ENCODE measurements at places on chromosomes 6 and 20.

- no peak for DNase-seq
Measured at GRCh38 chr6:20740727-20741126, 206.5 kb downstream of the CDKAL1 start.

DNA sequence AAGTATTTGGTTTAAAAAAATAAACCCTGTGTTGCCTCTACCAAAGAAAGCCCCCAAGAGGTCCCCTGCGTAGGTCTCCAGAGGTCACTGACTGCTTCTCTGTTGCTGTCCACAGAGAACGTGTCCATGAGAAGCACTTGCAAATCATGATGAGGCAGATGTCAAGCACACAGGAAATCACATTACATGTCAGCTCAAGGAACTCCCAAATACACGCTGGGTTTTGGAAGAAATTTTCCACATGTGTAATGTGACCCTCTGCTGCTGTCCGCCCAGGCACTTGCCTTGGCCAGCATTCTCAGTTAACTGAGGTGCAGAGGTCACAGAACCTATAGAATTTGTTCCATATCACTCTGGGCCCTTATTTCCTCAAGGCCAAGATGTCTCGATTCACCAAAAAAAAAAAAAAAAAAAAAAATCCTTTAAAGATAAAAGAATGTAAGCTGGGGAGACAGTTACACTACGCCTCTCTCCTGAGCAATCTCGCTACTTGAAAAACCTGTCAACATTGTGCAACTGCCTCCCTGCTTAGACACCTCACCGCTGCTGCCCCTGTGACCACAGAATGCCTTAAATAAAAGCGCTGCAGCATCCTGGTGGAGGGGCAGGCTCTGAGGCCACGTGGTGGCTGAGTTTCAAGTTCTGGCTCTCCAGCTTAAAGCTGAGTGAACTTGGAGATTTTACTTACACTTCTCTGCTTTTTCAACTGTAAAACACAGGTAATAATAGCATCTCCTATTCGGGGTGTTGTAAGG lies 42.3 kb downstream of the SLC22A23 start:
- DNase-seq, result peak; percentile 6

- DNase-seq, result peak; percentile 18
Measured at GRCh38 chr6:98833307-98834059, 891 bp upstream of the POU3F2 start.

DNA sequence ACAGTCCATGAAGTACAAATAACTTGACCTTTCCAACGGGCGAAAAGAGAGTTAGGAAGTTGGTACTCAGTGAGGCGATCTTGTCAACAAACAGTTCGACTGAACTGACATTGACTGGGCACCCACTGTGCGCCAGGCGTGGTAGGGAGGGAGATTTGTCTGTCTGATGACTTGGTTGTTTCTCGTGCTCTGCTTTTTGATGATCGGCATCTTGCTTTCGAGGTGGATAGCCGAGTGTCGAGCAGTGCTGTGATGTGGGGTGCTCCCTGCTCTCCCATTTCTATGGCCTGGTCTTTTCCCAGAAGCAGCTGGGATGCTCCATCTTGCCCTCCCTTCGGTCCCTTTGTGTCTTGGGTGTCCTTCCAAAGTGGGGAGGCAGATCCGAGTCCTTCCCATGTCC lies 30.4 kb downstream of the RPP40 start:
- DNase-seq, result no peak

DNA sequence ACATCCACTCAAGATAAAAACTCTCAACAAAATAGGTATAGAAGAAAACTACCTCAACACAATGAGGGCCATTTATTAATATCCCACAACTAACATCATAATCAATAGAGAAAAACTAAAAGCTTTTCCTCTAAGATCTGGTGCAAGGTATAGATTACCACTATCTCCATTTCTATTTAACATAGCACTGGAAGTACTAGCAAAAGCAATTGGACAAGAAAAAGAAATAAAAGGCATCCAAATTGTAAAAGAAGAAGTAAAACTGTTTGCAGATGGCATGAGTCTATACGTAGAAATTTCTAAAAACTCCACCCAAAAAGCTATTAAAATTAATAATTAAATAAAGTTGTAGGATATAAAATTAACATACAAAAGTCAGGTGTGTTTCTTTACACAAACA lies 230.8 kb upstream of the PRSS16 start:
- no peak for DNase-seq

DNA sequence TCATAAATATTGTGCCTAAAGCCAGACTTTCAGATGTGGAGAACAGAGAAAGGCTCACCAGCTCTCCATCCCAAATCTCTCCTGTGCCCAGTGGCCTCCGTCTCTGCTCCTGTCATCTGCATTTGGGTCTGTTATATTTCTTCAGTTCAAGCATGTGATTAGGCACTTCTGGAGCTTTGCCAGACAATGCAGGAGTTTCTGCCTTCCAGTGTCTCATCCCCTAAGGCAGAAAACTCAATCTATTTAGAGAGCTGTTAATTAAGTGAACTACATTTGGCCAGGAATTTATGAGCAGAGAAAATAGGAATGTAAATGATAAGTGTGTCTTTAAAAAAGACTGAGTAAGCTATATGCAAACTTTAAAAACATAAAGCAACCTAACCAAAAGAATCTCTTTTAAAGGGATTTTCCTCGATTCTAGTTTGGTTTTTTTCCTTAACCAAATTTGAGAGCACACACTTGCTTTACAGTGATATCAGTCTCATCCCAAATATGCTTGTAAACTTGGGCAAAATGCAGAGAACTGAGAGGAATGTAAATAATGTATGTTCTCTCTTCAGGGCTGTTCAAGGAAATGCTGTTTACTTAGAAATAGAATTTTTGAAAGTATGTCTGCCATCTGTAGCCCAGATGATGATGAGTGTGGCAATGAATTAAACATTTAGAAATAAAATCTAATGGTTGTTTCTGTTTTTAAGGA lies 113.9 kb downstream of the ELOVL4 start:
- DNase-seq, result no peak

DNA sequence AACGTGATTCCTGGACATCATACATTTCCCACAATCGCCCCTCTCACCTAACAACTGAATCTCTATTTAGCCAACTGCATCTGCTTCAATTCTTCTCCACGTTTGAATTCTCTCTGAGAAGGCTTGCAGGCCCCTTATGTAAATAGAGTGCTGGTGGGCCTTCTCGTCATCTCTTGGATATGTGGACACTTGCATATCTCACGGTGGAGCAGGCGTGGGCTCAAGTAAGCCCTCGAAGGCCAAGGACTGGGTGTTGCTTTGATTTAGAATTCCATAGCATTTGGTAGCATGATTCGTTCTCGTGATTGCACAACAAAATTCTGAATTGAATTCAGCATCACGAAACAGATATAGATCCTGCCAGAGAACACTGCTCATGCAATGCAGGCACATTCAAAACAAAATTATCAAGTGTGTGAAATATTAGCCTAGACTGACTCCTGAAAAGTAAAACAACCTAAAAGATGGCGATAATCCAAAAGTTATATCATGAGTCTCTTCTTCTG lies 613.6 kb downstream of the TFAP2A start:
- DNase-seq, result no peak

GRCh38 chr6:35016502-35017321 lies 124.4 kb downstream of the TCP11 start:
- no peak for DNase-seq

GRCh38 chr6:41970436-41970846 lies 28.8 kb upstream of the CCND3 start:
- peak; percentile 69 for DNase-seq

DNA sequence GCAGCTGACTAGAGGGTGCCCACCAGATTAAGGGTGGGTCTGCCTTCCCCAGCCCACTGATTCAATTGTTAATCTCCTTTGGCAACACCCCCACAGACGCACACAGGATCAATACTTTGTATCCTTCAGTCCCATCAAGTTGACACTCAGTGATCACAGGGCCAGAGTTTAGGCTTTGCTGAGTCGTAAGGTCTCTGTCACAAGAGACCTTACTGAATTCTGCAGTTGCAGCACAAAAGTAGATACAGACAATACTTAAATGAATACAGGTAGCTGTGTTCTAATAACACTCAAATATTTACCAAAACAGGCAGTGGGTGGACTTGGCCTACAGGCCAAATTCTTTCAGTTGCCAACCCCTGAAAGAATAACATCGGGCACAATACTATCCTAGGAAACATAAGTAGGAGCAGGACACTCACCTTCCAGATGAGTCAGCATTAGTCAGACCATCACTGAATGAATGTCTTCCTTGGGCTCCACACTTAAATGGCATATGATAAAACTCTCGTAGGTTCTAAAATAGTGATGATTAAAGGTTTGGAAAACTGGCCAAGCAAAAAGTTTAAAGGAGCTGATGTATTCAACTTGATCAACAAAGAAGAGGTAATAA lies 190.0 kb downstream of the UBE3D start:
- DNase-seq, result no peak

DNA sequence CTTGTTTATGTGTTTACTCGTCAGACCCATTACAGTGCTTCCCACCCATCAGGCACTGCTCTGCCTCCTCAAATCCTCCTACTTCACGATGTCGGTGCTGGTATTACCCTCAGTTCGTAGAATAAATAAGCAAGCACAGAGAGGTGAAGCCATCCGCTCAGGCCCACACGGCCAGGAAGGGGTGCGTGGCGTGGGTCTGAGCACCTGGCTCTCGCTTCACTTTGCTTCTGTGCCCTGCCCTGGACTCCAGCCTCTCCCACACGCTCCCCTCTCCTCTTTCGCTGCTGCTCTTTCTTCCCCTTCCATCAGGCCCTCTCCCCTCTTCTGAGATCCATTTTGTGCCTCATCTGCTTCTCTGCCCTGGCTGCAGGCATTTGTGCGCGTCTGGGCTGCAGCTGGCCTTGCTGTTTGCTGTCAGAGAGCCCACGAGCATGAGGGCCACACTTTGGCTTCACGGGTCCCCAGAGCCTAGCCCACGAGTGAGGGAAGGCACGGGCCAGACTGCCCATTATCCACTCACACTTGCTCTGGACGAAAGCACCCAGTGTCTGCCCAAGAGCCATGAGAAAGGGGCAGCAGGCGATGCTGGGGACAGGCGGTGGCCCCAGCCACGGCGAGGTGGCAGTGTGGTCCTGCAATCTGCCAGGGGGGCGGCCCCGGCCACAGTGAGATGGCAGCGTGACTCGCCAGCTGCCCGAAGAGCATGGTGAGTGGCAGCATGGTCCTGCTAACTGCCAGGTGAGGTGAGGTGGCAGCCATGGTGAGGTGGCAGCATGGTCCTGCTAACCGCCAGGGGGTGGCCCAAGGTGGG lies 96.2 kb upstream of the MPC1 start:
- no peak for DNase-seq

DNA sequence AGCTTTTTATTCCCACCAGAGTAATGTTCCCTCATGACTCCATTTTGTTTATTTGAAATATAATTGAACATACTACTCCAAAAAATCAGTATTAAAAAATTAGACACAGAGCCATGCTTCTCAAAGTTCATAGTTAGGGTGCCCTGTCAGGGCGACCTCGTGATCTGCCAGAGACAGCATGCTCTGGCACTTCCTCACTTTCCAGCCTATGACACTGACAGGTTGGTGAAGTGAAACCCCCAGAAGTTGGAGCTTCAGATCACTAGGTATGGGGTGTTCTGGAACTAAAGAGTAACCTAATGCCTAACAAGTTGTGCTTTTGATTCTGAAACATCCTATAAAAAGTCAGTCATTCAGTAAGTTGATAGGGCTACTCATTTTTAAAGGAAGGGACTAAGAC lies 93.0 kb downstream of the TBC1D7 start:
- no peak for DNase-seq

DNA sequence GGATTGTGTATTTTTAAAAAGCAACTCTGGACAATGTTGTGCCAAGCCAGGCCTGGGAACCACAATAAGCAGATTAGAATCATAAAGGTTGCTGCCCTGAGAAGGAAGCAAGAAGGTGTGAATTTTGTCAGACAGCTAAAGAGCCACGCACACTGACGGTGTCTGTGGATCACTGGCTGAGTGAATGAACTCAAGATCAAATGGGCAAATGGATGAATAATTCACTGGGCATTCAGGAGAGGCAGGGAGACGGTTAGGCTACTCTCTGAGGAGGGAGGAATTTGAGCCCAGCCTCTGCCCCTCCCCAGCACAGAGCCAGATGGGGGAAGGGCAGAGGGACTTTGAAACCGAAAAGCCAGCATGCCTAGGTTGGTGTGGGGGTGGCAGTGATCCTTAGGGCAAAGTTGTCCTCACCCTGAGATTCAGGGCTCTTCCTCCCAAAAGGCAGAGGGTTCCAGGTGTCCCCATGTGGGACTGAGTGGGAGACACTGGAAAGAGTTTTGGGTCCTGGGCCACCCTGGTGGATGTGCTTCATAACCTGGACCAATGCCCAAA lies 19.5 kb upstream of the SLC22A7 start:
- DNase-seq, result no peak

DNA sequence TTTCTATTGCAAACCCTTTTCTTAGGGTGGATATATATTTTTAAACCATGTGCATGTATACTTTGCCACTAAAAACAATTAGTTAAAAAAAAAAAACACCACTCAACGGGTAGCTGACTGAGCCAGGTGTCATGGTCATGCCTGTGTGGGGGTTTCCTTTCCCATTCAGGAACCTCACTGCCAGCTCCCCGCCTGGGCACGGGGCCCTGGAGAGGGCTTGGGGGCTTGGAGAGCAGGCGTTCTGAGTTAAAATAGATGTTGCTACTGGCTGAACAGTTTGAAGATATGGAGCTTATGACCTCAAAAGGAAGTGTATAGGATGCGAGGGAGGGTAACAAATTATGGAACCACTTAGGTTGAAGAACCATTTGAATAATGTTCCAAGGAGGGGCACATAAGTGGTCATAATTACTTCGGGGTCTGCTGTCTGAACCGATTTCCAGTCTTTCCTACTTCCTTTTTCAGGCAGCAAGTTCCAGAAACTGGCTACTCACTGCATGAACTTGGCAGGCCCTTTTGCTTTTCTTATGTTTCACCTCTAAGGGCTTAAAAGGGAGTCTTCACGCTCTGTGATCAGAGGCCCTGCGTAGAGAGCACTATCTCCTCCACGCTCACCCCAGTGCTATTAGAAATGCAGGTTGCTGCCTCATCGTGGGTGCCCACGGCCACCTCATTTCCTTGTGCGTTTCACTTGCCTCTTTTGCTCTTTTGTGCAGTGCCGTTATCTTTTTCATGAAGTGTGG lies 9.9 kb downstream of the STX16 start:
- peak; percentile 24 for DNase-seq

- no peak for DNase-seq
Measured at GRCh38 chr6:136669299-136669699, 119.1 kb upstream of the MAP7 start.

DNA sequence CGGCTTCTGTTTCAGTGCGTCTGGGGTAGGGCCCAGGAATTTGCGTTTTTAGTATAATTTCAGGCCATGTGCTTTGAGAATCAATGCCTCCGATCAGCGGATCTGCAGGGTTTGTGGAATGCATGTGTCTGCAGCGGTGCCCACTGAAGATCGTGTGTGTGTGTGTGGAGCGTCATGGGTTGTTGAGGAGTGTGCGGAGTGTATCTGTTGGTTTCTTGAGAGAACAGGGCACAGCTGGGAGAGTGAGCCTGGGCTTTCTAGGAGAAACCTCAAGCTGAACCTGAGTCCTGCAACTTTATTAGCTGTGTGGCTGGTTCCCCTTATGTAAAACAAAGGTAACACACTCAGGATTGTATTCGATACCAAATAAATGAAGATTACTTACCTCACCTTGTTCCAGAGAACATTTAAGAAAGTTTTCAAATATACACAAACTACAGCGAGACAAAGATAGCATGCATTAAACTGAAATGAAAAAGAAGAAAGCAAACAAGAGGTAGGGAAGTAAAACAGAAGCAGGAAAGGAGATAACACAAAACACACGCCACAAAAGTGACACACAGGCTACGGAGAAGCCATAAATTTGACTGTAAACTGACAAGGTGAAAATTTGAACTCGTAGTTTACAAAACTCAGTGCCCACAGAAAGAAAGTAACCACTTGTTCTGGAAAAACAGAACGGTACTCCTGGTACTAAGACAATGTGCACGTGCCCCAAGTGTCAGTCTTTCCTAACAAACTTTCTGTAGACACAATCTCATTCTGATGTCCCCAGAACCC lies 28.8 kb downstream of the PDE10A start:
- DNase-seq, result no peak

All from stimulated activated naive CD8-positive, alpha-beta T cell treated with anti-CD3 and anti-CD28 coated beads, Interleukin-15, Interleukin-2, amounts not matched to agents 100 U/mL and 50 U/mL, for 24 hours (primary cell).